ENCODE measurements at places on chromosomes 6 and 20.
A peak's percentile ranks its signal among the peaks of the same experiment; 100 is the strongest.

DNA sequence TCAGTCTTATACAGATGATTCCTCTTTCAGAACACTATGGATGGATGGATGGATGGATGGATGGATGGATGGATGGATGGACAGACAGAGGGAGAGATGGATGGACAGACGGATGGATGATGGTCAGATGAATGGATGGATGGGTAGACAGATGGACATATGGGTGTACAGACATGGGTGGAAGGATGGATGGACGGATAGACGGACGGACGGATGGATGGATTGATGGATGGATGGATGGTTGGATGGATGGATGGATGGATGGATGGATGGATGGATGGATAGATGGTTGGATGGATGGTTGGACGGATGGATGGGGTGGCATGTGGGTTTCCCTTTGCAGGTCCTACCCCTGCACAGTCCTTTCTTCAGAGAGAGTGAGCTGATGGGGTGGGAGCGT lies 320.7 kb downstream of the CDH4 start:
- no peak overlapping the region for H3K27ac ChIP-seq
- H3K27me3 ChIP-seq = peaks cover 9% of the 10 kb centered on the region
- no peak for DNase-seq
- no peaks in the 10 kb centered on the region for H3K36me3 ChIP-seq

DNA sequence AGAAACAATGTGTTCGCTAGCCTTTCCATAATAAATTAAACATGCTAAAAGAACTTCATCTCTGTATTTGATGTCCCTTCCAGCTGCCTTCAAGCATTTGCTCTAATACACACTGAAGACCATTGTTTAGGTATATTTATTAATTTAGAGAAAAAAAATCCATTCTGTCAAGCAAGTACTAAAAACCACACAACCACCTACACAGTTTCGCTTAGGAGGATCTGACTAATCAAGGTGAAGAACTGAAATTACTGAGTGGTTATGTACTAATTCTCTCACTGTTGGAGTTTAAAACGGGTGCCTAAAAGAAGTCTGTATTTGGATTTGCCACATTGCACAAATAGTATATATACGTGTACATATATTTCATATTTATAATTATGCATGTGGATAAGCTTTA lies 58.9 kb downstream of the GMDS start:
- H3K4me1 ChIP-seq = no peaks in the 10 kb centered on the region
- no peak overlapping the region for H3K27ac ChIP-seq
- H3K36me3 ChIP-seq = no peaks in the 10 kb centered on the region
- no peak overlapping the region for H3K4me3 ChIP-seq

DNA sequence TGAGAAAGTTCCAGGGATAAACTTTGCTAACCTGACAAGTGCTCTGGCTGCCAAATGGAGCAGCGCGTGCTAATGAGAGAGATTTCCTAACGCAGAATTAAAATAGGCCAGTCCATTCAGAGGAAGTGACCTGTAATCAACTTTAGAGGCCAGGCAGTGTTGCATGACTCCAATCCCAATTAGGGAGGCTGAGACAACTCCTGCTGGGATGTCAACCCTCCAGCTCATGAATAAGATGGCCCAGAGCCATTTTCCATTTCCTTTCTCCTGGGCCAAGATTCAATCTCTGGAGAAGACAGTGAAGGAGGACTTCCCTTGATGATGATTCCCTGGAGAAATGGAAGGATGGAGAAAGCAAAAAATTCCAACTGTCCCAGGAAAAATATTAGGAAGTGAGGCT lies 241.5 kb upstream of the RNF24 start:
- H3K27ac ChIP-seq = no peak overlapping the region
- no peak overlapping the region for H3K4me3 ChIP-seq
- no peaks in the 10 kb centered on the region for H3K36me3 ChIP-seq
- H3K4me1 ChIP-seq = no peaks in the 10 kb centered on the region
- H3K27me3 ChIP-seq = no peaks in the 10 kb centered on the region
- DNase-seq = no peak

- no peaks in the 10 kb centered on the region for H3K4me1 ChIP-seq
- DNase-seq = no peak
- peaks cover 3% of the 10 kb centered on the region for H3K27me3 ChIP-seq
These were observed 6.4 kb upstream of the SLC22A7 start for GRCh38 chr6:43291708-43292107.

DNA sequence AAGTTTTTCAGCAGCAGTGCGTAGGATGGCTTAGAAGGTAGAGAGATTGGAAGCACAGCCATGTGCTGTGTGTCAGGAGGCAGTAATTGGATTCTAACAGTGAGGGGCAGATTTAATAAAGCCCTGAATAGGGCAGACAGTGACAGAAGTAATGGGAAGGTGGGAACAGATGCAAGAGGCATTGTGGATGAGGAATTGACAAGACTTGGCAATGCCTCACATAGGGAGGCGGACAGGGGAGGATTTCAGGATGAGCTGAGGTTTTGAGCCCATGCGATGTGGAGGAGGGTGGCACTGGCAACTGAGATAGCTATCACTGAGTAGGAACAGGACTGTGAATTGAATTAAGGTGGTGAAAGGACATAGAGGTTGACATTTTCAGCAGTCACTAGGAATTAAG lies 262.2 kb upstream of the FLRT3 start:
- H3K27ac ChIP-seq = no peak overlapping the region
- no peak overlapping the region for H3K4me3 ChIP-seq
- no peaks in the 10 kb centered on the region for H3K4me1 ChIP-seq
- DNase-seq = no peak
- no peaks in the 10 kb centered on the region for H3K27me3 ChIP-seq

DNA sequence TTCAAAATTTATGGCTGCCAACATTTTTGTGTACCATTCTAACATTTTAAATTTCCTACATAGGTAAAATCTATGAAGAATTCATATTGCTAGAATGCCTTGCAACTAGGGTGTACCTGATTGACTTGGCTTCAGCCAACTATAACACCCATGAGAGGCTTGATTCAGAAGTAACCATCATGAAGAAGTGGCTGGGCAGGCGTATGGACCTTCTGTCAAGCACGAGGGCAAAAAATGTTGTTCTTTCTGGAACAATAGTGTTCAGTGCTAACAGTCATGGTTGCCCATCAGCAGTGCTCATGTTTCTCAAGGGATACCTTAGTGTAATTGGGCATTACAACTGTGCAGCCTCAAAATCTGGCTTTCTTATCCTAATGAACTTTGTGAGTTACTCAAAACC lies 42.9 kb downstream of the ID4 start:
- DNase-seq = no peak
- no peak overlapping the region for H3K27ac ChIP-seq
- H3K36me3 ChIP-seq = no peaks in the 10 kb centered on the region
- H3K4me3 ChIP-seq = no peak overlapping the region
- H3K27me3 ChIP-seq = no peaks in the 10 kb centered on the region
- H3K4me1 ChIP-seq = no peaks in the 10 kb centered on the region

DNA sequence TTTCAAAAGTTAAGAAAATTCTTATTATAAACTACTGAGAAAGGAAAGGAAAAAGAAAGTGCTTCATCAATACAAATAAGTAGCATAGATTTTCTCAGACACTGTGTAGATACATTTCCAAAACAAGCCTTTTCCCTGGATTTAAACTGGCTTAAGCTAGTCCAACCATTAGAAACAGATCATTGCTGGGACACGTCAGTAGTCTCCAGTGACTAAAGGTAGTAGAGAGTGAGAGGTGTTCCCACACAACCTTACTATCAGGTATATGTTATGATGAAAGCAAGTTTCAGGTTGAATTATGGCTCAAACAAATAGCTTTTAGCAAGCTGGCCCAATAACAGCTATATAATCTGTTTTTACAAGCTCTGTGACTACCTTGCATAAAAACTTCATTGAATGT lies 47.3 kb upstream of the SLC2A12 start:
- DNase-seq = no peak
- no peak overlapping the region for H3K27ac ChIP-seq
- H3K4me1 ChIP-seq = no peaks in the 10 kb centered on the region
- H3K4me3 ChIP-seq = no peak overlapping the region
- no peaks in the 10 kb centered on the region for H3K36me3 ChIP-seq

- H3K4me1 ChIP-seq = peaks cover 38% of the 10 kb centered on the region
- DNase-seq = peak; percentile 34
- H3K4me3 ChIP-seq = no peak overlapping the region
- H3K27ac ChIP-seq = no peak overlapping the region
- H3K36me3 ChIP-seq = no peaks in the 10 kb centered on the region
- no peaks in the 10 kb centered on the region for H3K27me3 ChIP-seq
These were observed 84.8 kb downstream of the MRPL14 start for GRCh38 chr6:44042261-44042988.

DNA sequence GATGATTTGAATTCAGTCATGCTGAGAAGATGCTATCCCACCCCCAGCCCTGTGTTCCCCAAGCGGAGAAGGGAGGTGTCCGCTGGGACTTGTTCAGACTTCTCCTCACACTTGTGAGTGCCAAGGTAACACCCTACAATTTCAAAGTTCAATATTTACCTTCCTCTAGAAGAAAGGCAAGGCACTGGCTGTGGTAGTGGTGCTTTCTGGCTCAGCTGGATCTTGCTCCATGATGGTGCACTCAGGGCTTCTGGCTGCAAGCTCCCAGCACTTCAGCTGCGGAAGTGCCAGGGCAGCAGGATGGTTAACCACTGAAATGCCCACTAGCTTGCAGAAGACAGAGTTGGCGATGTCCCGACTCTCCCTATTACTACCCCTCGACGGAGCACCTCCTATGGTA lies 135.4 kb downstream of the MTFR2 start:
- peak overlapping the region; percentile 50 for H3K27ac ChIP-seq
- H3K4me3 ChIP-seq = no peak overlapping the region
- no peak for DNase-seq
- H3K27me3 ChIP-seq = no peaks in the 10 kb centered on the region
- no peaks in the 10 kb centered on the region for H3K36me3 ChIP-seq

- H3K4me3 ChIP-seq = peak overlapping the region; percentile 60
- no peaks in the 10 kb centered on the region for H3K27me3 ChIP-seq
- H3K27ac ChIP-seq = no peak overlapping the region
- DNase-seq = no peak
- H3K36me3 ChIP-seq = no peaks in the 10 kb centered on the region
These were observed 1.0 kb downstream of the CABLES2 start for GRCh38 chr20:62405981-62406513.

DNA sequence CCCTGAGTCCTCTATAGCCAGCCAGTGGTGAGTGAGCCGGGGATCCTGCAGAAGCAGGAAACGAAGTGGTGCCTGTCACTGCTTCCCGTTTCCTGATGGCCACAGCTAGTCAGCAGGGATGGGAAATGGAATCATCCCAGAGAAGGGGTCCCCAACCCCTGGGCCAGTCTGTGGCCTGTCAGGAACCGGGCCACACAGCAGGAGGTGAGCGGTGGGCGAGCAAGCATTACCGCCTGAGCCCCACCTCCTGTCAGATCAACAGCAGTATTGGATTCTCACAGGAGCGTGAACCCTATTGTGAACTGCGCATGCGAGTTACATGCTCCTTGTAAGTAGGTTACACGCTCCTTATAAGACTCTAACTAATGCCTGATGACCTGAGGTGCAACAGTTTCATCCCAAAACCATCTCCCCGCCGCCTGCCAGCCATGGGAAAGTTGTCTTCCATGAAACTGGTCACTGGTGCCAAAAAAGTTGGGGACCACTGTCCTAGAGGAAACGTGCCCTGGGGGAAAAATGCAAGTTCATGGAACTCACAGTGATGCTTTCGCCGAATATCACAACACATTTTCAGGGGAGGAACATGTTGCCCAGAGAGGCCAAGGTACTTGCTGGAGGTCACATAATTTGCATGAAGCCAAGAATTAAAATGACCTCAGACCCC lies 113.8 kb downstream of the JPH2 start:
- no peaks in the 10 kb centered on the region for H3K36me3 ChIP-seq
- H3K4me3 ChIP-seq = no peak overlapping the region
- H3K4me1 ChIP-seq = no peaks in the 10 kb centered on the region
- peaks cover 38% of the 10 kb centered on the region for H3K27me3 ChIP-seq

DNA sequence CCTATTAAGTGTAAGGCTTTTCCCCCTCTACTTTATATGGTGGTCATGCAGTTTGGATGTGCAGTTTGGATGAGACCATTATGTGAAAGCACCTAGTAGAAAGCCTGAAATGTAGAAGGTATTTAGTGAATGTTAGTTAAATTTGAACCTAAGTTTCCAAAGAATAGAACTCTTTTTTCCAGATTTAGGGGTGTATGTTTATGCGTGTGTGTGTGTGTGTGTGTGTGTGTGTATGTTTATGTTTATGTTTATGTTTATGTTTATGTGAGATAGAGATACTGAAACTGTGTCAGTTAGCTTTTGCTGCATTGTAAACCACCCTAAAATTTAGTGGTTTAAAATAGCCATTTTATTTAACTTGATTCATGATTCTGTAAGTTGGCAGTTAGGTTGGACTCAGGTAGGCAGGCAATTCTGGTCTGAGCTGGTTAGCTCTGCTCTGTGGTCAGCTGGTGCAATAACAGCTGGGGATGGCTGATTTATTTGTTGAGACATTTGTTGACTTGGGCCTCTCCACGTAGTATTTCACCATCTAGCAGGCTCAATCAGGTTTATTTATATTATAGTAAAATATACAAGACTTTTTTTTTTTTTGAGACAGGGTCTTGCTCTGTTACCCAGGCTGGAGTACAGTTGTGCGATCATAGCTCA lies 54.0 kb downstream of the STK4 start:
- peaks cover 6% of the 10 kb centered on the region for H3K36me3 ChIP-seq
- H3K4me3 ChIP-seq = no peak overlapping the region
- H3K27ac ChIP-seq = no peak overlapping the region
- H3K27me3 ChIP-seq = no peaks in the 10 kb centered on the region
- peaks cover 55% of the 10 kb centered on the region for H3K4me1 ChIP-seq

DNA sequence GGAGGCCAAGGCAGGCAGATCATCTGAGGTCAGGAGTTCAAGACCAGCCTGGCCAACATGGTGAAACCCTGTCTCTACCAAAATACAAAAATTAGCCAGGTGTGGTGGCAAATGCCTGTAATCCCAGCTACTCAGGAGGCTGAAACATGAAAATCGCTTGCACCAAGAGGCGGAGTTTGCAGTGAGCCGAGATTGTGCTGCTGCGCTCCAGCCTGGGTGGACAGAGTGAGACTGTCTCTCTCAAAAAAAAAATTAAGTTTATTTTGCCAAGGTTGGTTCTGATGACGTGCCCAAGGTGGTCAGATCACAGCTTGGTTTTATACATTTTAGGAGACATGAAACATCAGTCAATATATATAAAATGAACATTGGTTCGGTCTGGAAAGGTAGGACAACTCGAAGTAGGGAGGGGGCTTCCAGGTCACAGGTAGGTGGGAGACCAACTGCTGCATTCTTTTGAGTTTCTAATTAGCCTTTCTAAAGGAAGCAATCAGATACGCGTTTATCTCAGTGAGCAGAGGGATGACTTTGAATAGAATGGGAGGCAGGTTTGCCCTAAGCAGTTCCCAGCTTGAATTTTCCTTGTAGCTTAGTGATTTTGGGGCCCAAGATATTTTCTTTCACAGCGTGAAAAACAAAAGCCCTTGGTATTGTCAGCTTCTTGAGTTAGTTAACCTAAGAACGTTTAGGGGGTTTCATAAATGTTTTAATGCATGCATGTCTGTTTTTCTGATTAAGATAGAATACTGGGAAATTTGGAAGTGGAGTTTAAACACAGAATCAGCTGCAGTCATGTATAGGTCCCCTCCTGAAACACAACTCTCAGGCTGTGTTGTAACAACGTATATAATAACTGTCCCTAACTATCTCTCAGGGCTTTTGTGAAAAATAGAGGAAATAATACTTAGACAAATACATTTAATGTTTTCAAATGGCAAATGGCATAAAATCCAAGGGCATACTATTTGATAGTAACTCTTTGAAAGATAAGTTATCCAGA lies 16.7 kb downstream of the ACOT13 start:
- no peaks in the 10 kb centered on the region for H3K36me3 ChIP-seq
- H3K27ac ChIP-seq = no peak overlapping the region
- no peak overlapping the region for H3K4me3 ChIP-seq
- no peak for DNase-seq

Measured in suprapubic skin (tissue), 4 donors.